Thoracic aorta (tissue), 2 donors: ENCODE measurements at places on chromosomes 3 and 15. TPM values are rescaled to one million over a fixed set of nuclear protein-coding genes. Genes with fewer than 3 reads are reported as not detected.

- peaks cover 30% of the 10 kb centered on the region for H3K36me3 ChIP-seq
- no peaks in the 10 kb centered on the region for H3K27me3 ChIP-seq
- no peak overlapping the region for H3K27ac ChIP-seq
- no peak for DNase-seq
- no peak overlapping the region for H3K4me3 ChIP-seq
Measured at GRCh38 chr15:70066004-70066403, 31.7 kb downstream of the TLE3 start.

Gene SYNPR
- not detected for total RNA-seq

- H3K4me3 ChIP-seq = no peak overlapping the region
- H3K36me3 ChIP-seq = peaks cover 19% of the 10 kb centered on the region
- H3K27me3 ChIP-seq = no peaks in the 10 kb centered on the region
- H3K27ac ChIP-seq = peak overlapping the region; percentile 70
Measured at GRCh38 chr15:67186226-67186649, 68.2 kb downstream of the AAGAB start.

GRCh38 chr3:128820252-128820839, 59.1 kb upstream of the ACAD9 start:
- no peaks in the 10 kb centered on the region for H3K27me3 ChIP-seq
- no peak overlapping the region for H3K27ac ChIP-seq
- no peak for DNase-seq
- H3K36me3 ChIP-seq = peaks cover 8% of the 10 kb centered on the region

DNA sequence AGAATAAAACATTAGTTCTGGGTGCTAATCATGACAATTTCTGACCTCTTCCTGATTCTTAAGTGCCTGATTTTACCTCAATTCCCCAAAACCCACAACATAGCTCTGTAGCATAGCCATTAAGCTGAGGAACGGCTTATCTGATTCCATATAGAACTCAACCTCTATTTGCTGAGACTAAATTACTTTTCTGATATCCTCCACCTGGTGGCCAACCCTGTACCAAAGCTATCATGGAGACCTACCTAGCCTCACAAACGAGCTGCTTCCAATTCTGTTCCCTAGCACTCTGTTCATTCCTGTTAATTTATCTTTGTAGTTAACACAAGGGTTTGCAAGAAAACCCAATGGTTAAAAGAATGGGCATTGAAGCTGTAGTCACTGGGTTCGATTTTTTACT, 245.2 kb downstream of the PLOD2 start:
- H3K27ac ChIP-seq = no peak overlapping the region
- no peaks in the 10 kb centered on the region for H3K27me3 ChIP-seq
- H3K36me3 ChIP-seq = no peaks in the 10 kb centered on the region
- H3K4me3 ChIP-seq = no peak overlapping the region
- H3K4me1 ChIP-seq = no peaks in the 10 kb centered on the region
- DNase-seq = no peak

DNA sequence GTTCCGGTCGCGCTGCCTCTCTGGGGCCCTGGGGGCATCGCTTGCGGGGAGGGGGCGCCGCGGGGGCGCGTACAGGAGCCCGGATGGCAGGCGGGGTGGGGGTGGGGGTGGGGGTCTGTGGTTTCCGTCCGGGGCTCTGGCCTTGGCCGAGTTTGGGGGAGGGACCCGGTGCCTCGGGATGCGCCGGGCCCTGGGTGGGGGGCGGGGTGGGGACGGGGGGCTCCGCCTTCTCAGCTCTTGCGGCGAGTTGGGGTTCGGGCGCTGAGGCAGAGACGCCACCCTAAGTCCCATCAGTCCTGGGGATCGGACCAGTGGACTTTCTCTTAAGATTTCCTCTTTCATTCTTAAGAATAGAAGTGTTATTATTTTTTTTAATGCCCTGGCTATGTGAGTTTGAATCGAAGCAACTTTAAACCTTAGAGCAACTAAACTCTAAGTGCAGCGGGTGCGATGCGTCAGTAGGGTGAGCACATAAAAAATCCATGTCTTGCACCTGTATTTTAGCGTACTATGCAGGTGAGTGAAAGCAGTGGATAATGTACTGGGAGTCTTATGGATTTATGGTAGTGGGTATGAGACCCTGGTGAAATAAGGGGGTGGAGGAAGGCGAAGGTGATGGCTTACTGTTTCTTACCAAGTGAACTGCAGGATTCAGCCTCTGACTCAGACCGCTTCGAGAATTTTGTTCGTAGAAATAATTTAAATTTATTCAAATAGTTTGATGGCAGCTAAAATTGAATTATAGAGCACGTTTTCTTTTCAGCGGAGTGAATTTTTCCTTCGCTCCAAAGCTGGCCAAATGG, 762 bp downstream of the CTNNB1 start:
- peak overlapping the region; percentile 98 for H3K4me3 ChIP-seq
- H3K36me3 ChIP-seq = no peaks in the 10 kb centered on the region
- H3K27me3 ChIP-seq = no peaks in the 10 kb centered on the region
- DNase-seq = no peak

Gene PLAAT1
- not detected for total RNA-seq

GRCh38 chr15:60417112-60417511, 19.3 kb upstream of the ANXA2 start:
- H3K27me3 ChIP-seq = no peaks in the 10 kb centered on the region
- H3K4me3 ChIP-seq = no peak overlapping the region
- H3K27ac ChIP-seq = no peak overlapping the region
- H3K4me1 ChIP-seq = peaks cover 37% of the 10 kb centered on the region
- no peaks in the 10 kb centered on the region for H3K36me3 ChIP-seq
